ENCODE measurements at places on chromosomes 16 and 17. TPM values are rescaled to one million over a fixed set of nuclear protein-coding genes. Genes with fewer than 3 reads are reported as not detected.
A peak's percentile ranks its signal among the peaks of the same experiment; 100 is the strongest.

DNA sequence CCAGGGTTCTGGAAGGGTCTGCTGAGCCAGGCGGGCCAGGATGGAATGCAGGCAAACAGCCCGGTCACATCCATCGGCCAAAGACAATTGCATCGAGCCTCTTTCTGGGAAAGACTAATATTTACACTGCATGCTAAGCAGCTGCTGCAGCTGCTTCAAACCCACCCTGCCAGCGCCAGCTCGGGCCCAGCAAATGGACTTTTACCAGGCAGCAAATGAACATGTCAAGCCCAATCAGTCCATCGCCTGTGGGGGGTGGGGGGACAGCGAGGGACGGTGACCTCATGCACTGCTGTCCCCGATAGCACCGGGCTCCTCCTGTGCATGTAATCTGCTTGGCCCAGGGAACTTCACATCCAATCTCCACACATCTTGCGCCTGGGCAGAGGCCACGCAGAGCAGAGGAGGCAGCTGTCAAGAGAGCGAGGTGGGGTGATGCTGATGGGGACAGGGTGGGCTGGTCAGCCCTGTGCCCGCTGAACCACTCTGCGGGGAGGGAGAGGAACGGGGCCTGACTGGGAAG is 39.4 kb upstream of the CDH5 start:
- H3K4me1 ChIP-seq: no peaks in the 10 kb centered on the region
- no peak overlapping the region for H3K4me3 ChIP-seq
- H3K36me3 ChIP-seq: no peaks in the 10 kb centered on the region
- no peak for DNase-seq

DNA sequence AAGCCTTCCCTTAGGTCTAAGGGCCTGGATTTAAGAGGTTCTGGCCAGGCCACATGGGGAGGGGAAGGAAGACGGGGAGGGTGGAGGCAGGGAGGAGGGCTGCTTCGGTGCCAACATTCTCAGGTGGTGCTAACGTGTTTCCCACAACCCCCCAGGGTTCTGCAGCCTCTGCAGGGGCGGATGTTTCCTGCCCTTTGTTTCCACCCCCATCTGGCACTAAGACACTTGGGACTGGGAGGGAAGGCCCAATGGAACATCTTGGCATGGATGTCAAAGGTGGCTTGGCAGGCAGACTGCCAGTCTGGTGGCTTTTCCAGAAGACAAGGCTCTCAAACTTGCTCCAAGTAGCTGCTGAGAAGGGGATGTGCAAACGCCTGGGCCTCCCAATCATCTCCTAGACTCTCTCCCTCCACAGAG is 12.7 kb downstream of the HIC1 start:
- peaks cover 73% of the 10 kb centered on the region for H3K4me1 ChIP-seq
- peak overlapping the region; percentile 9 for H3K27ac ChIP-seq
- no peaks in the 10 kb centered on the region for H3K27me3 ChIP-seq
- H3K36me3 ChIP-seq: peaks cover 50% of the 10 kb centered on the region
- no peak for DNase-seq
- no peak overlapping the region for H3K4me3 ChIP-seq

GRCh38 chr16:55569025-55569424 is 2.5 kb downstream of the CAPNS2 start:
- no peaks in the 10 kb centered on the region for H3K36me3 ChIP-seq
- no peak overlapping the region for H3K4me3 ChIP-seq
- no peak for DNase-seq
- H3K27ac ChIP-seq: no peak overlapping the region
- H3K4me1 ChIP-seq: no peaks in the 10 kb centered on the region
- H3K27me3 ChIP-seq: no peaks in the 10 kb centered on the region

MYOCD gene
- total RNA-seq: not detected

STX1B gene
- 0.49 TPM for total RNA-seq

SLC38A8 gene
- not detected for total RNA-seq

PRMT7 gene
- total RNA-seq: 80.6 TPM

DNA sequence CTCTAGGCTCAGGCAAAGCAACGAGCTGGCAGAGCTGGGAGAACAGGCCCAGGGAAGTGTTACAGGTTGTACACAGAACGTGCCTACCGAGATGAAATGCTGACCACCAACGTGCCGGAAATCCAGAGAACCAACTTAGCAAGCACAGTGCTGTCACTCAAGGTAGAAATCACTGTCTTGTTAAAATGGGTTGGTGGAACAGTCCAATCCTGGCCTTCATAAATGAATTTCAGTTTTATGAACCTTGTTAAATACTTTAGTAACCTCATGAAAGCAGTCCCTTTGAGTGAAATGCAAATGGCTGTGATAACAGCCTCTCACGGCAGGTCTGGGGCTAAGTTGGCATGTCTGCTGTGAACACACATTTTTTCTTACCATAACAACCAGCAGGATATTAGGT is 29.0 kb downstream of the ETV4 start:
- no peak overlapping the region for H3K27ac ChIP-seq
- peaks cover 14% of the 10 kb centered on the region for H3K4me1 ChIP-seq
- peaks cover 49% of the 10 kb centered on the region for H3K36me3 ChIP-seq
- H3K4me3 ChIP-seq: no peak overlapping the region
- H3K27me3 ChIP-seq: no peaks in the 10 kb centered on the region

GRCh38 chr17:32546031-32546444 is 59.2 kb downstream of the CDK5R1 start:
- H3K4me3 ChIP-seq: no peak overlapping the region
- H3K27me3 ChIP-seq: peaks cover 6% of the 10 kb centered on the region
- H3K4me1 ChIP-seq: peaks cover 13% of the 10 kb centered on the region
- no peak for DNase-seq
- no peak overlapping the region for H3K27ac ChIP-seq

- DNase-seq: no peak
- H3K4me1 ChIP-seq: peaks cover 45% of the 10 kb centered on the region
- peak overlapping the region; percentile 31 for H3K27ac ChIP-seq
- H3K36me3 ChIP-seq: no peaks in the 10 kb centered on the region
- peaks cover 46% of the 10 kb centered on the region for H3K27me3 ChIP-seq
These were observed 470.7 kb downstream of the SOX9 start for GRCh38 chr17:72591289-72592241.

DNA sequence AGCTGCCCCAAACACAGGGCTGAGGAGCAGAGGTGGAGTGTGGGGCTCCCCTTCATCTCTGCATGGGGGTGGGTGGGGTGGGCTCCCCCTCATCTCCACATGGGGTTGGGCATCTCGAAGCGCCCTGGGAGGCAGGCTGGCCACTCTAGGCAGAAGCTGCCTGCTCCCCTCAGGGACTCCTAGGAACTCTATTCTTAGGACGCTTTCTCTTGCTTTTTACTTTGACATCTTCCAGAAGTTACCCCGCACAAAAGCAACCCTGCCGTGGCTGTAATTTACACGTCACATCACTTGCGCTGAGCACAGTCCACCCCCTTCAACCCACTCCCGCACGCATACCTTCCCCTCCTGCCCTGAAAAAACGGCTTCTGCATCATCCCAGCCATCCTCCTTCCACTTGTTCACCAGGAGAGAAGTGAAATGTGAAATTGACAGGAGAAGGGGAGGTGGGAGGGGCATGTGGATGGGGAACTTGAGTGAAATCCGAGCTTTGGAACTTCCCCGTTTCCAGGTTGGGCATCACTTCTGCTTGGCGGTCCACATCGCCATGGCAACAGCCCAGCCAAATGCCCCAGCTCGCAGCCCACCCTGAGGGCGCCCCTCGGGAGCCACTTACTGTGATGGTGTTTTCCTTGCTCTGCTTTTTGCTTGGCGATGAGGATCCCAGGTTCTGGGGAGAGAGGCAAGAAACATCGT is 53.7 kb upstream of the RCVRN start:
- no peaks in the 10 kb centered on the region for H3K36me3 ChIP-seq
- no peaks in the 10 kb centered on the region for H3K27me3 ChIP-seq
- no peak for DNase-seq
- H3K27ac ChIP-seq: no peak overlapping the region
- no peak overlapping the region for H3K4me3 ChIP-seq

OTOP2 gene
- not detected for total RNA-seq

DNA sequence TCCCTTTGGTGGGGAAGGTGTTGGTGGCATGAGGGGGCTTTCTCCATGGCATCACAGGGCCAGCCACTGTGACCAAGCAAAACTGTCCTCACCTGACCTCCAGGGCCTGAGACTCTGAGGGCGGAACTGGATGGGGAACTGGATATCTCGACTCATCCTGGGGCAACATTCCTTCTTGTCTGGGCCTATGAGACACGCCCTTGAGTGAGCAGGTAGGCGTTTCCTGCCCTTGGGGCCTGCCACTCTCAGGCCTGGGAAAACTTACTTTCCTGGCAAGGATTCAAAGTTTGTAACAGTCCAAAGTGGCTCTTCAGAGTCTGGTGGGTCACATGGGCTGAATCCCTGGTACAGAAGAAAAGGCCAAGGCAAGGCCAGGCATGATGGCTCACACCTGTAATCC is 9.6 kb downstream of the MT1X start:
- H3K27ac ChIP-seq: no peak overlapping the region
- H3K36me3 ChIP-seq: no peaks in the 10 kb centered on the region
- peaks cover 7% of the 10 kb centered on the region for H3K27me3 ChIP-seq
- H3K4me3 ChIP-seq: no peak overlapping the region
- no peaks in the 10 kb centered on the region for H3K4me1 ChIP-seq
- no peak for DNase-seq

DNA sequence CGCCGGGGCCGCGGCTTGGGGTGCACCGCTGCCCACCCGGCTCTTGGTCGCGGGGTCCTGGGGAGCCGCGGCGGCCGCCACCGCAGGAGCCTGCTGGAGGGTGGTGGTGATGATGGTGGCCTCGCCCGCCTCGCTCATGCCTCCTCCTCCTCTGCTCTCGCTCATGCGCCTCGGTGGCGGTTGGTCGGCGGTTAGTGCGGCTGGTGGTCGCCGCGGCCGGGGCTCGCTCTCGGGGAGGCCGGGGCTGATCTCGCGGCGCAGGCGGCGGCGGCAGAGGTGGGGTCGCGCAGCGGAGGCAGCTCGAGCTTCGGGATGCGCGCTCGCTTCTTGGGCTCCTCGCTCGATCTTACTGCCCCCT is 41.6 kb downstream of the AHSP start:
- no peaks in the 10 kb centered on the region for H3K4me1 ChIP-seq
- H3K4me3 ChIP-seq: no peak overlapping the region
- H3K36me3 ChIP-seq: no peaks in the 10 kb centered on the region
- DNase-seq: no peak

DNA sequence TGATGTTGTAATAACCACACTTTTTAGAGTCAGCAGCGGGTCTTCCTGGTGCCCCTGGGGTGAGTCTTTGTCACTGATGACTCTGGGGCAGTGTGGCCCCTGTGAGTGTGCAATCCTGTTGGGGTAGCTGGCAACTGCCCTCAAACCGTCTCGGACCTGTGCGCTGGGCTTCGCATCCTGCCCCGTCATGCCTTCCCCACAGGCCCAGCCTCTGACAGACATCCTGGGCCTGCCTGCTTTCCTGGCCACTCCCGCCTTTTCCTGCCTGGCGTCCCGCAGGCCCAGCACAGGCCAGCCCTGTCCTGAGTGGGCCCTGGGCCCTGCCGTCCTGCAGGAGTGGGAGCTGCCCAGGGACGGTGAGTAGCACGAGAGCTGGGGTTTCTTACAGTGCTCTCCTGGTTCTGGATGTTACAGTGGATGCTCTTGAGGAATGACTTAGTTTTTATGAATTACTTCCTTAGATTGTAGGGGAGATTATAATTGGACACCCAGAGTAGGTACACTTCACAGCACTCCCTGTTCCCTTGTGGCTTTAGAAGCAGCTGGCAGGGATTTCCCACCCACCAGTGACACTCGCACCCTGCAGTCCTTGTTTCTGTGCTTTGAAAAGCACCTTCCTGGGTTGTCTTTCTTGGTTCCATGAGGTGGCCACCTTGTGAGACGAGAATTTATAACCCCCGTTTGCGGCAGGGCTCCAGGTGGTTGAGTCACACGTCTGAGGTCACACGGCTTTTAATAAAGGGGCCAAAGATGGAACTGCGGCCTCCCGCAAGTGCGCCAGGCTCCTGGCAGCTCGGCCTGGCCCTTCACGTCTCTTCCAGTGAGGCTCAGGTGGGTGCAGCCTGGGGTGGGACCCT is 50.0 kb upstream of the CAPN15 start:
- H3K36me3 ChIP-seq: no peaks in the 10 kb centered on the region
- H3K4me3 ChIP-seq: no peak overlapping the region
- H3K4me1 ChIP-seq: no peaks in the 10 kb centered on the region
- no peak overlapping the region for H3K27ac ChIP-seq
- no peaks in the 10 kb centered on the region for H3K27me3 ChIP-seq
- DNase-seq: no peak

DCAF7 gene
- 116 TPM for total RNA-seq

GRCh38 chr17:11935734-11936406 is 61.4 kb downstream of the ZNF18 start:
- H3K36me3 ChIP-seq: no peaks in the 10 kb centered on the region
- no peaks in the 10 kb centered on the region for H3K4me1 ChIP-seq
- no peak for DNase-seq

TBC1D3E gene
- not detected for total RNA-seq
